Fibroblast of the aortic adventitia (primary cell): ENCODE measurements at places on chromosomes 12 and 14. TPM values are rescaled to one million over a fixed set of nuclear protein-coding genes. Genes with fewer than 3 reads are reported as not detected.

GRCh38 chr14:57831981-57832380 is 33.9 kb downstream of the SLC35F4 start:
- DNase-seq, result no peak

DNA sequence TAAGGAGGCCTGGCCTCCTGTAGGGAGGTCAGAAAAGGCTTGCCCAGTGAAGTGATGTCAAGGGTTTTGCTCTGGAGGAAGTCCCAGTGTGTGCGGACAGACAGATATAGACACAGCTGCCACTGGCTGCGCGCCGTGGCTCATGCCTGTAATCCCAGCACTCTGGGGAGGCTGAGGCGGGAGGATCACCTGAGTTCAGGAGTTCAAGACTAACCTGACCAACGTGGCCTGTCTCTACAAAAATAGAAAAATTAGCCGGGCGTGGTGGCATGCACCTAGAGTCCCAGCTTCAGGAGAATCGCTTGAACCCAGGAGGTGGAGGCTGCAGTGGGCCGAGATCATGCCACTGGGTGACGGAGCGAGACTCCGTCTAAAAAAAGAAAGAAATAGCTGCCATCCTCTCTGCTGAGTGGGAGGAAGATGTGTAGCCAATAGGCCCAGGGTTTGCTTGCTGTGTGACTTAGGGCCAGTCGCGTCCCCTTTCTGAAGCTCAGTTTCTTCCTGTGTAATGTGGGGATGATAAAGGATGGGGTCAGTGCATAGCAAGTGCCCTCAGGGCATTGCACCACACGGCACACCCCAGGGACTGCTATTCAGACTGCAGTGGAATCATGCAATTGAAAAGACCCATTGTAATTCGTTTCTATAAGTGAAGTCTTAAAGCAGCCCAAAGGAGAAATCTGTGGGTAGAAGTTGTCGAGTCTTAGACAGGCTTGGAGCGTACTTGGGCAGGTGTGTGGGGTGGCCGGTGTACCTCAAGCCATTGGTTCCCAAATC is 18.7 kb upstream of the MLEC start:
- DNase-seq, result no peak

- peak; percentile 64 for DNase-seq
These were observed 55.2 kb downstream of the SLC38A4 start for GRCh38 chr12:46770501-46771183.

The LRRIQ1 gene
- 1.5 and 2.7 TPM in 2 replicates for total RNA-seq

DNA sequence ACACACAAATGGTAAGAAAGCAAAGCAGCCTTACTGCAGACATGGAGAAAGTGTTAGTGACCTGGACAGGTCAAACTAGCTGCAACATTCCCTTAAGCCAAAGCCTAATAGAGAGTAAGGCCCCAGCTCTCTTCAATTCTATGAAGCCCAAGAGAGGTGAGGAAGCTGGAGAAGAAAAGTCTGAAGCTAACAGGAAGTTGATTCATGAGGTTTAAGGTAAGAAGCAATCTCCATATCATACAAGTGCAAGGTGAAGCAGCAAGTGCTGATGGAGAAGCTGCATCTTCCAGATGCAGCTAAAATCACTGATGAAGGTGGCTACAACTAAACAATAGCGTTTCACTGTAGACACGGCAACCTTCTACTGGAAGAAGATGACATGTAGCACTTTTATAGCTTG is 53.5 kb downstream of the PPP1R12A start:
- no peak for DNase-seq

The TAS2R46 gene
- 4.7 and 8.8 TPM in 2 replicates for total RNA-seq

GRCh38 chr12:92278378-92278828 is 132.8 kb upstream of the BTG1 start:
- DNase-seq, result peak; percentile 74

The CRIP1 gene
- 9.4 and 28.4 TPM in 2 replicates for total RNA-seq

- peak; percentile 2 for DNase-seq
These were observed 128.9 kb downstream of the SNAPC1 start for GRCh38 chr14:61891170-61891569.

DNA sequence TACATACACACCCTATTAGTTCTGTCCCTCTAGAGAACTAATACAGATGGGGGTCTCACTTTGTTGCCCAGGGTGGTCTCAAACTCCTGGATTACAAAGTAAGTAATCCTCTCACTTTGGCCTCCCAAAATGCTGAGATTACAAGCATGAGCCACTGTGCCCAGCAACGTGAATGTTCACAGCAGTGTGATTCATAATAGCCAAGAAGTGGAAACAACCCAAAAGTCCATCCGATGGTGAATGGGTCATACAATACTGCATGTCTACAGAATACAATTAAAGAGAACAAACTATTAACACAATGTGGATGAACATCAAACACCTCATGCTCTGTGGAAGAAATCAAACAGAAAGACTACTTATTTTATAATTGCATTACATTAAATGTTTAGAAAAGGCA is 57.3 kb upstream of the SYNE2 start:
- no peak for DNase-seq

DNA sequence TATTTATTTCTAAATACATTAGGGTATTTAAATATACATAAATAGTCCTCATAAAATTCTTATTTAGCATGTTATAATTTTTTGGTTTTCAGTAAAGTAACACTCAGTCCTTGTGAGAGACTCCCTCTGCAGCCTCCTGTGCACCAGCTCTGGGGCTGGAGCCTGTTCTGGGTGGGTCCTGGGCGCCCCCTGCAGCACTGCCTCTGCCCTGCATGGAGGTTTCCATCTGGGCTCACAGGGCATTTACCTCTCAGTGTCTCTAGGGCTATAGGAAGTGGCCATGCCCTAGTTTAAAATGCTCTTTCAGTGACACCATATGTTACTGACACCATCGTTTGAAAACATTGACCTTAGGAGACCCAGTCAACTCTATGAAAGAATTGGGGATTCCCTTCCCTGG is 1155.2 kb downstream of the TMEM121 start:
- no peak for DNase-seq

GRCh38 chr14:77219591-77219990 is 38.0 kb downstream of the TMEM63C start:
- no peak for DNase-seq

The LDHB gene
- total RNA-seq, result 579 and 828 TPM in 2 replicates

- peak; percentile 63 for DNase-seq
These were observed 227.7 kb upstream of the NPAS3 start for GRCh38 chr14:32710731-32711680.

GRCh38 chr12:56476143-56476542 is 7.8 kb downstream of the SPRYD4 start:
- DNase-seq, result no peak

DNA sequence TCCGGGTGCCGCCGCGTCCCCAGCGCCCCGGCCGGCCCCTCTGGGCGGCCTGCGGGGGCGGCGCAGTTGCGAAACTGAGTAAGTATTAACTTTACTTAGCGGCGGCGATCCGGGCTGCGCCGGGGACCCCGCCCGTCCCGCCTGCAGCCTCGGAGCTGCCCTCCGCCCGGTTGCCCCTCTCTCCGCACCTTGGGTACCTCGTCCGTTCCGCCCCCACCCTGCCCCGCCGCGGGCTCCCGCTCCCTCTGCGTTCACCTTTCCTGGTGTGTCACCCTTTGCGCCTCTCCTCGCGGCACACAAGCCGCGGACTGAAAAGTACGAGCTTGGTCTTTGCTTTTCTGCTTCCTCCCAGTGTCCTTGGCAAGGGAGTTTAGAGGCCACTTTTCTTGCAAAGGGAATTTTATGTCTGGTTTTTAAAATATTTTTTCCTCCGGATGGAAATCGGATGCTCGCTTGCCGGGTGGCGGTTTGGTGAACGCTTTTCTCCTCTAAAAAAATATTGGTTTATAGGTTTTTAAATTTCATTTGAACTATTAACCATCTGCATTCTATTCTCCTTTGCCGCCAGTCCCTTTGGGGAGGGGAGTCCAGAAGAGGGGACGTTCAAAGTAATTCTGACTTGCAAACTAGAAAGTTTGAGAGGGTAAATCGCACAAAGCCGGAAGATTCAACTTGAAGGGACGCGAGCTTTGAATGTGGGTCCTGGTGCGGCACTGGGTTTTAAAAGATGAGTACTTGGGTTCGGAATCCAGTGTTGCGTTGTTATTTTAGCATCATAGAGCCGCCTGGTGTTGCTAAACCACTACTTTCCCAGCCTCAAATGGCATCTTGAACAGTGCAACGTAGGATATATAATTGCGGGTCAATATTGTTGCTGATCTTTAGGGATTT is 834 bp downstream of the RASSF8 start:
- peak; percentile 93 for DNase-seq
